Right renal pelvis (tissue), 4 donors: ENCODE measurements at places on chromosomes 4 and X. TPM values are rescaled to one million over a fixed set of nuclear protein-coding genes. Genes with fewer than 3 reads are reported as not detected.

The HSD17B13 gene
- 0.27 TPM for polyA plus RNA-seq

The CHIC1 gene
- polyA plus RNA-seq, result 12.9 TPM

The CENPVL3 gene
- 1.5 TPM for polyA plus RNA-seq

DNA sequence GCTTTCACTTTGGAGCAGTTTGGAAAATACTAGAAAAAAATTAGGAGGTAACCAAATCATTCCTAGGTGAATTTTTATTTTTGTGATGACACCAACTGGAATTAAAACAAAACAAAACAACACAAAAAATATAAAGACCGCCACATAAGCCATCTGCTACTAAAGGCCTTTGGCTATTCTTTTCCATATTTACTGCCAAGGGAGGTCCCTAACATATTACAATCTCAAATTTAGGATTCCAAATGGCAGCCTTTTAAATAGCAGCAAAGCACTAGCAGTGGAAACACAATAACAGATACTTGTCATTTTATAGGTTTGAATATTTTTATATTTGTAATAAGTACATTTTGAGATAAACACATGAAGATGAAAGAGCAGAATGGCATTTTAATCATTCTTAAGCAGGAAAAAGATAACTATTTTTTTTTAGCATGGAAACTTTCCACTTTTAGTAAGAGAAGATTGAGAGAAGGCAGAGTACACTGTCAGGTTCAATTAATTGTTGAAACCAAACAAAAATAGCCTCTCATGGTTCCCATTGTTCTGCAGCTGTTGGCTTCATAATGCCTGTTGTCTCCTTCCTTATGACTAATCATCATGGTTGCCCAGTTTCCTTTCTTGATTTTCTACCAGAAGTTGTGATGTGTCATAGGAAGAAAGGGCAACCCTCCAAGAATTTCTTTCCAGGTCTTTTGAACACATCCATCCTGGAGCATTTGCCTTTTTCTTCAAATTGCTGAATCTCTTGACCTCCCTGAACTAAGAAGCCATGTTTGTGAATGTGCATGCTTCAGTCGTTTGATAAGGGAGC is 219.0 kb upstream of the EMCN start:
- peak; percentile 8 for DNase-seq

DNA sequence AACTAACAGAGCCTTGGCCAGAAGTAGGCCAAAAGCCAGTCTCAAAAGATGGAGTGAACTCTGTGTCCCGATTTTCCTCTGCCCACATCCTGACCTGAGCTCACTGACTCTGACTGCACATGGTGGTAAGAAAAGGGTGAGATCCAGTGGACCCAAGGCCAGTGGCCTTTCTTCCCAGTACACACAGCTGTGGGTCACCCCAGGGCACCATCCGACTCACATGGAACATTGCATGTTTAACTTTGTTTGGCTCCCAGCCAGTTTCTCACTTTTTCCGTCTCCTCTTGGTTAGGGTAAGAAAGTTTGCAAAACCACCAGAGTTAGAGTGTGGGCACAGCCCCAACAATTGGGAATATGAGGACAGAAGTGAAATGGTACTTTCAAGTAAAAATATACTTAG is 69.8 kb downstream of the GAB1 start:
- DNase-seq, result no peak
